ENCODE measurements at places on chromosomes 16 and 17.

DNA sequence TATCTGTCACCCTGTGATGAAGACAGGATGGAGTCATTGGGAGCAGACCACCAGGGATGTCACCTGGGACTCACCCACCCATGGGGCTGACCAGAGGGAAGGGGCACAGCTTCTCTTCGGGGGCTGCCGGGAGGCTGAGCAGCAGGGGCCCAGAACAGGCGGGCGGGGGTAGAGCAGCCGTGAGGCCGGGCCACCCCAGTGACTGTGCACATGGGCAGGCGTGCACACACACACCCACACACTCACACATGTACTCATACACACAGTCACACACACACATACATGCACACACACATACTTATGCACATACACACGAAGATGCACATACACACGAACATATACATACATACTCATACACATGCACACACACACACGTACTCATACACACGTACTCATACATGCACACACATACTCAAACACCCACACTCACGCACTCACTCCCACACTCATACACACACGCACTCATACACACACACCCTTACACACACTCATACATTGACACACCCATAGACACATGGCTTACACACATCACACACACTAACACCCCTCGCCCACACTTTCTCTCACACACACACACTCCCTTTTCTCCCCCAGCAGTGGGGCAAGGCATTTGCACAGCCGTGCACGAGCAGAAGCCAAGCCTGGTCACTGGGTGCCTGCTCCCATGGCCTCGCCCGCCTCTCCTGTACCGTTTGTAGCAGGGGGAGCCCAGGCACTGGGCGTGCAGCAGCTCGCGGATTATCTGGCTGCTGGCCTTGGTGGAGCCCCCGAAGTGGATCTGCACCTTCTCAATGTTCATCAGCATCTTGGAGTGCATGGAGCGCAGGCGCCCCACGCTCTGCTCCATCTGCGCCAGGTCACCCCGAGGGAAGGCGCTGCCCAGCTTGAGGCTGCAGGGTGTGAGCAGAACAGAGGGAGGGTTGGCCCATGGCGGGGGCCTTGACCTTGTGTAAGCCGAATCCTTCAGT is 12.4 kb downstream of the UBALD2 start:
- no peak for DNase-seq

GRCh38 chr16:4474192-4474961 is at the start of gene NMRAL1:
Gene NMRAL1 (minus strand): TSS chr16:4474625. CDS start chr16:4474132, 493 bp downstream.
- peak; percentile 97 for DNase-seq

- no peak for DNase-seq
These were observed 4.9 kb downstream of the KDM8 start for GRCh38 chr16:27208081-27208680.

- DNase-seq = peak; percentile 34
These were observed 394 bp upstream of the NME4 start for GRCh38 chr16:396605-397004.

DNA sequence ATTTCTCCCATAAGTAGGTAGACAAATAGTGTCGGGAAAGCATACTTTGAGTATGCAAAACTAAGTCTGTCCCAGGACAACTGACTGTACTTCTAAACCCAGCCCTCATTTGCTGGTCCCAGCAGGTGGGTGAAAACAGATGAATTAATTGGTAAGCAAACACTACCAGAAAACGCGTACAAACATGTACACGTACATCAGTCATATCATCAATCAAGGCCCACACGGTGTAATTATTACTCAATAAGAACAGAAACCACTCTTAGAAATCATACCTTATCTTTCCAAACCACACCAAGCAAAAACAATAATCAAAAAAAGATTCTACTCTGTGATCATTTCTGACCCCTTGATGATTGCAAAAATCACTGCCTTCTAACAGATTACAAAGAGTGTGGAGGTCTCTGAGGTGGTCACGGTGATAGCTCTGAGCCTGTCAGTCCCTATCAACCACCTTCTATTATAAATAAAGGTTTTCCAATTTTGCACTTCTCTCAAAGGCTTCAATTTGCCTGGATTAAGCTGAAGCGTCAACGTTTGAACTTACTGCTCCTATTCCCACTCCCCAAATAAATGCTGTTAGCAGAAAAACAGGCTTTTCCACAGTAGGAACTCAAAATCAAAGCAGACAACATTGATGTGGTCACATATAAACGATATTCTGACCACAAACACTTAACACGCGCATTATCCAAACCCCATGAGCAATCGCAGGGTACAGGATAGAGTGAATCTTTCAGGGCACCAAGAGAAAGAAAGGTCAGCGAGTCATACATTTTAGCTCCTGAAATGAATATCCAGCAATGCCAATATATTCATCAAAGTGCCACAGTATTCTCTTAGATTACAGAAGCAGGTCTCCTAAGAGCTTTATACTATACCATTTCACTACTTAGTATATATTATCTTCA is 211.9 kb downstream of the STX8 start:
- peak; percentile 81 for DNase-seq

DNA sequence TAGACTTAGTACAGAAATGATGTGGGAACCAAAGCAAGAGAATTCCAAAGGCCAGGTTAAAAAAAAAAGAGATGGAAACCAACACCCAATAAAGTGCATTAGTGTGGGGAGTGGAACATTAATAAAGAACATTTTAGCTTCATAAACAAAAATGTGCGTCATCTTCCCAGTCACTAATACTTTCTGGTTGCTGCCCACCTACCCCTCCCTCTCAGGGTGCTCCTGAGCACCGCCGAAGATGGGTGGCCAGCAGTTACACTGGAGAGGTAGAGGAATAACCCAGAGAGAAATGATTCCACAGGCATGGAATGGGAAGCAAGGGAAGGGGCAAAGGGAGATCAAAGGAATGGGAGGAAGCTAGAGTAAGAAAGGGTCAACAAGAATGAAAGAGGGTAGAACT is 6.0 kb upstream of the CHD3 start:
- no peak for DNase-seq

GRCh38 chr17:55421179-55421934 is at the start of gene MMD:
Gene MMD (minus strand): TSS chr17:55421835. CDS start chr17:55421695, 140 bp downstream.
- peak; percentile 46 for DNase-seq

DNA sequence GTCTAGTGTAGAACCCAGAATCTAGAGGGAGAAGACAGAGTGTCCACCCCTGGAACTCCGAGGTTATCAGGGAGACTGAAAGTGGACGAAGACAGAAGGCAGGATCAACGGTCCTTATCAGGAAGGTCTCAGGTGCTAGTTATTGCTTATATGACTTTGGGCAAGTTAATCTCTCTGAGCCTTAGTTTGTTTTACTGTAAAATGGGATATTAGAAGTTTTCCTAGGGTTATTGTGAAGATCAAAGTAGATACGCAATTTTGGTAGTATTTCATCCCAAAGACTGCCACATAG is 1.2 kb downstream of the RNF167 start:
- DNase-seq = no peak

GRCh38 chr17:3968015-3968414 is 3.8 kb upstream of the ATP2A3 start:
- DNase-seq = no peak

GRCh38 chr16:81520151-81520470 is 75.5 kb downstream of the CMIP start:
- no peak for DNase-seq

Data from epithelial cell of esophagus (primary cell).